Heart left ventricle (tissue), 16 donors: ENCODE measurements at places on chromosomes 13 and 19. TPM values are rescaled to one million over a fixed set of nuclear protein-coding genes. Genes with fewer than 3 reads are reported as not detected.

RGL3 gene
- 2.3 TPM for total RNA-seq

- DNase-seq, result no peak
Observed at GRCh38 chr19:48955308-48955958, 758 bp downstream of the BAX start.

DNA sequence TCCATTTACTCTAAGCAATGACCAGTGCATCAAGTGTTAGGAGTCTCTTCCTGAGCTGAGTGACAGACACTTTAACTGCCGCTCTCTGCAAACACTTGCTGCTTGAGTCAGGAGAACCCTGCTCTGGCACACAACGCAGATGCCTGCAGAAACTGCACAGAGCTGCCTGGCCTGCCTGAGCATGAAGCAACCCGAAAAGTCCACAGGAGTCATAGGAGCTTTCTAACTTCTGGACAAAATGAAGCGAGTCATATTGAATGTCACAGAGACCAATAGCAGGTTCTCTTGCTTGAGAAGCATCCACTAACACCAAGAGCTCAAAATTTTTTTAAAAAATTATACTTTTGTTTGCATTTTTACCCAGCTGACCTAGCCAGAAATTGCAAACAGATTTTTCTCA, 232.4 kb downstream of the LHFPL6 start:
- peak; percentile 71 for DNase-seq

- DNase-seq, result no peak
Observed at GRCh38 chr13:27263438-27263837, 7.2 kb upstream of the RASL11A start.

PROZ gene
- not detected for total RNA-seq

DNA sequence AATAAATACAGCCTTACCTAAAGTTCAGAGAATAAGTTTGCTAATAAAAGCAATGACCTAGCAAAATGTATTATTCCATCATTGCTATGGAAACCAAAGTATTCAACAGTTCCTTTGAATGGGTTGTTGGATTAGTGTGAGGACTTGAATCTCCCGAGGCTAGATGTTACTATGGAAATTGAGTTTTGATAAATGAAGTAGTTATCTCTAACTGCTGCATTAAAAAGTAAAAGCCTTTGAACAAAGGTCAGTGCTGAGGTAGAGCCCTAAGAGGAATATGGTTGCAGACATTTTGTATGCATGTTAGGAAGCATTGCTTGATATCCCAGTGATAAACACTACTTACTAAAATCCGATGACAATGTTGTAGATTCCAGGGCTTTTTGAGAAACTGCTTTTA, 6.2 kb downstream of the KLF5 start:
- DNase-seq, result no peak

GRCh38 chr13:30321256-30321655, 13.9 kb upstream of the KATNAL1 start:
- DNase-seq, result no peak

DNA sequence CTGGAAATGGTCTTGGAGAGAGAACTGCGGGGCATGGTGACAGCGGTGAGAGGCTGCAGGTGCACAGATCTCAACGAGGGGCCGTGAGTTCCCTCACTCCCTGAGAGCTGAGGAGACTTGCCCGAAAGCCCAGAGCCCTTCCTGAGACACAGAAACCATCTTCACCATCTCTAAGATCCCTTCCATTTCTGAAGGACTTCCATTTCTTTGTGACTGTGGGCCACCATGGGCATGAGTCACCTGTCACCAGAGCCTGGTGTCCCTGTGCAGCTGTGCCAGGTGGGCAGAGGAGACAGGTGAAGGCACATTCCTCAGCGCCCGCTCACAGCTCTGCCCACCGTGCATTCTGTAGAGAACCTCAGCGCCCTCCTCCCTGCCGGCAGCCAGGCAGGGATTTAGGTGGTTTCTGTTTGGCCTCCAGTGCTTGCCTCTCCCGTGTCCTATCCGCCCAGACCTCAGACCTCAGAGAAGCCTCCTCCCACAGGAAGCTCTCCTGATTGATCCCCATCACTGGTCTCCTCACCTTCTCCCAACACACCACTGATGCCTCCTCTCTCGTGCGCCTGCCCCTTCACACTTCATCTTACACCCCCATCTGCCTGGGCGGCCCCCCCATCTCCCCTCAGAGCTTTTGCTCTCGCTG, 24.2 kb downstream of the SH3GL1 start:
- no peak for DNase-seq

DNA sequence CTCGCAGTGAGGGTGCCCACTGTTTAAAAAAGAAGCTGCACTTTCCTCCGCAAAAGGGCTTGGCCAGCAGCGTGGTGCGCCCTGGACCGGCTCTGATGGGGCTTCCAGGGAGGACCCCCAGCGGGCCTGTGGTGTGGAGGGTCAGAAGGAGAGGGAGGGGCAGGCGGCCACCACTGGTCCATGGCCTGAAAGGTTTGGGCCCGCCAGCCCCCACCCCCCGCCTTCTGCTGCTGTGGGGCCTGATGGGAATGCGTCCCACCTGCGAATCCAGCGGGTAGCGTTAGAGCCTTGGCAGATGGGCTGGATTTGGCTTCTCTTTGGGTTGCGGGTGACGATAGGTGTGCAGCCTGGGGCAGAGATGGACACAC, 34.7 kb downstream of the TMEM255B start:
- no peak for DNase-seq

GRCh38 chr19:1566392-1567115, 1.6 kb downstream of the MEX3D start:
- DNase-seq, result no peak

DNA sequence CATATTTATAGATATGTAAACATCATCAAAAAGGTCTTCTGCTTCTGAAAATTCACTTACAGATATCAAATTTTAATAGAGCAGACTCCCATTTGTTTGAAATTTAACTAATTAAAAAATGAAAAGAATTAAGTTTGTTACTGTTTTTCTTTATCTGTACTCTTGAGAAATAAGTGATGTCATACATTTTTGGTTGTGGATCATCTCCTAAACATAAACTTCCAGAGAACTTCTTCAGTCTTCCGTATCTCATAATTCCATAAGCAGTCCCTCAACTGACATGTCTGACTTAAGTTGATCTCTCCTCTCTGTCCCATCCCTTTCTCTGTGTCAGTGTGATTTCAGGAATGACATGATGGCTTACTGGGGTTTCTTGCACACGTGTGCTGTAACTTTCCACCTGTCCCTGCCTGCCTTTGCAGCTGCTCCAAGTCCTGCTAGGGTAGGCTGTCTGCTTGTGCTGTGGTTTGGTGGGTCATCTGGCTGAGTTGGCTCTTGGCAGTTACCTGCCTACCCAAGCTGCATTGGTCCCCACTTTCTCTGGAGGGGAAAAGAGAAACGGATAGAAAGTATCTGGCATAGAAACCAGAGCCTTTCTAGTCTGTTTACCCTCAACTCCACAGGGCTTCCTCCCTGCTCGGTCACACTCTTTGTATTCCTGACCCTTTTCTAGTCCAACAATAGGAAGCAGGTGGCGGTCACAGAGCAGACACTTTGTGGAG, 127.1 kb downstream of the GGACT start:
- DNase-seq, result no peak

DNA sequence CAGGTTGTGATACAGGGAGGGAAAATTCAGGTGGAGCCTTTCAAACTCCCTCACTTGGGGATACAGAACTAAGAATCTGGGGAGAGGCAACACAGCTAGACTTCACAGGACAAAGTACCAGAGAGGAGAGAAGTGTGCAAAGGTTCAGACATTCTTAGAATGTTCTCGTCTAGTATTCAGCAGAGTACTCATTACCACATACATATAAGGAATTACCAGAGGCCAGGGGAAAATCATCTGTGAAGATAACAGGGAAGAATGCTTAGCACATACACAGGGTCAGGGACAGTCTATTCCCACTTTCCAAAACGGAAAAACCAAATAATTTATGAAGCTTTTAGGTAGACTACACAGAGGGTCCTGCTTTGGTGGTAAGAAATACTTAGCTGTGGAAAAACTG, 58.1 kb downstream of the TRPC4 start:
- no peak for DNase-seq

- no peak for DNase-seq
Observed at GRCh38 chr13:50392977-50393376, 377.7 kb downstream of the KCNRG start.

- DNase-seq, result no peak
Observed at GRCh38 chr13:112947796-112948195, 21.2 kb upstream of the MCF2L start.
